Activated gamma-delta T cell treated with Interleukin-2 at 50 U/mL for 16 hours (primary cell): ENCODE measurements at places on chromosomes 6 and 20.

GRCh38 chr20:12698817-12699216, 310.0 kb upstream of the SPTLC3 start:
- no peak for DNase-seq

DNA sequence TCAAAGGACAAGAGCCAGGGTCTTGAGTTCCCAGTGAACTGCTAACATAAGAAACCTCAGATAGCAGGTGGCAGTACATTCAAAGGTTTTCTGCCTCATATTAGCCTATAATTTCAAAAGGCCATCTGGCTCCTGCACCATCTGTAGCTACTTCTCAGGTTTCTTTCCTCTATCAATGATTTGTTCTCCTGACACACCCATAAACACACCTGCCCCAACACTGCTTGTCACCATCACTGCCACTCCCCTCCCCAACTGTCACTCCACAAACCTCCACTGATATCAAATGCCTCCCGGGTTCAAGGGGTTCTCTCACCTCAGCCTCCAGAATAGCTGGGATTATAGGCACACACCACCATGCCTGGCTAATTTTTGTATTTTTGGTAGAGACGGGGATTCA, 152.7 kb upstream of the SLC22A16 start:
- no peak for DNase-seq

DNA sequence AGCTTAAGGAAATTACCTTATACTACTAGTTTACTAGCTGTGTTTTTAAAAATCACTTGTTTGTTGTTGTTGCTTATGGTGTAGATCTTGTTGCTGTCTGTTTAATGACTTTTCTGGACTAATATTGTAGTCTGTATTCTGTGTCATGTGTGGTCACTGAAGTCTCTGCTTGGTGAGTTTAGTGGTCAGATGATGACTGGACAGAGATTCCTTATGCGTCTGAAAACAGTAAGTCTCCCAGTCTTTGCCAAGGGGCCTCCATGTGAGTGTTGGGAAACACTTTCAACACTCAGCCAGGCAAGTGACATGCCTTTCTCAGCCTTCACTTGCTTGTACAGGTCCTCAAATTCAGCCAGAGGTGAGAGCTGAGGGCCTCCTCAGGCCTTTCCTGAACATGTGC, 256.9 kb upstream of the RNF24 start:
- no peak for DNase-seq

- DNase-seq: no peak
Measured at GRCh38 chr6:31041372-31041974, 31.2 kb downstream of the MUC22 start.

- no peak for DNase-seq
Measured at GRCh38 chr6:115443825-115444478, 616.7 kb downstream of the FRK start.
